NCI-H2081 treated with DMSO at 0.1 percent for 48 hours (cell line): ENCODE measurements at places on chromosomes 2 and 18.

- no peak for DNase-seq
These were observed 103.6 kb downstream of the ACKR3 start for GRCh38 chr2:236673126-236673822.

- peak; percentile 39 for DNase-seq
These were observed 71.0 kb downstream of the NOL4 start for GRCh38 chr18:34153711-34154110.

GRCh38 chr2:131034122-131035051 lies 58.9 kb downstream of the FAM168B start:
- DNase-seq = no peak

- DNase-seq = peak; percentile 1
These were observed 78.8 kb upstream of the ATP8B1 start for GRCh38 chr18:57881818-57882413.

GRCh38 chr2:65056215-65057053 lies at the start of gene CEP68:
TSS of gene CEP68 (plus strand) at chr2:65056416. CDS start at chr2:65069445, 13,029 bp downstream.
- DNase-seq = peak; percentile 83
